HuH-7.5 (cell line): ENCODE measurements at places on chromosomes 11 and 22.
A peak's percentile ranks its signal among the peaks of the same experiment; 100 is the strongest.

DNA sequence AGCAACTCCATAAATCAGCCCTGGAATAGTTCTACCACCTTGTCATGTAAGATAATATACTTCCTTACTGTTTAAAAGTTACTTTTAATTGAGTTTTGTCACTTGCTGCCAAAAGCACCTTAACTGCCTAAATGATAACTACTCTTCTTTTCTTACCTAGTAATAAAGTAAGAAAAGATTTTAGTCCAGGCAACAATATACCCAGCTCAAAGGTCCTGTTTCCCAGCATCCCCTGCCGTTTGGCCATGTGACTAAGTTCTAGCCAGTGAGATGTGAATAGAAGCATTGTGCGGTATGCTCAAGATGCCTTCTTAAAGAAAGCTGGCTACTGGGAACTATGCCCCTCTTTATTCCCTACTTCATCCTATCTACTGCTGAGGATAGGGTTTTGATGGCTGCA, 39.4 kb upstream of the CCDC34 start:
- DNase-seq = no peak

- DNase-seq = no peak
Measured at GRCh38 chr22:46586531-46587011, 33.6 kb upstream of the GRAMD4 start.

DNA sequence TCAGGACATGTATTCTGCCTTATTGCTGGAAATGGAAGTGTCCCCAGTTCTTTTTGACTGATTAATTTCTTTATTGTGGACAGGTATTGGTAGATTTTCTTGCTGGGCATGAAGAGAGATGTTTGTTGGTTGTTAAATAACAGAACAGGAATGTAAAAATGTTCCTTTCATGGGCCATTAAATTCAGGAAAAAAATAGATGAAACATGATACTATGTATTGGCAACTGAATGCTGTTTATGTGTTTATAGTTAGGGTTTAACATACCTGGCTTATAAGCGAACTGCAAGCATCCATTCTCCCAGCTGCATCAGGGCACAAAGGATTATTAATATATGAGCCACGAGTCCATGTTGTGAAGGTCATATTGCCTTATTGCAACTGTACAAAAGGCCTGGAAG, 368.5 kb downstream of the NELL1 start:
- DNase-seq = no peak

GRCh38 chr11:7564803-7565202, 51.0 kb downstream of the PPFIBP2 start:
- no peak for DNase-seq

DNA sequence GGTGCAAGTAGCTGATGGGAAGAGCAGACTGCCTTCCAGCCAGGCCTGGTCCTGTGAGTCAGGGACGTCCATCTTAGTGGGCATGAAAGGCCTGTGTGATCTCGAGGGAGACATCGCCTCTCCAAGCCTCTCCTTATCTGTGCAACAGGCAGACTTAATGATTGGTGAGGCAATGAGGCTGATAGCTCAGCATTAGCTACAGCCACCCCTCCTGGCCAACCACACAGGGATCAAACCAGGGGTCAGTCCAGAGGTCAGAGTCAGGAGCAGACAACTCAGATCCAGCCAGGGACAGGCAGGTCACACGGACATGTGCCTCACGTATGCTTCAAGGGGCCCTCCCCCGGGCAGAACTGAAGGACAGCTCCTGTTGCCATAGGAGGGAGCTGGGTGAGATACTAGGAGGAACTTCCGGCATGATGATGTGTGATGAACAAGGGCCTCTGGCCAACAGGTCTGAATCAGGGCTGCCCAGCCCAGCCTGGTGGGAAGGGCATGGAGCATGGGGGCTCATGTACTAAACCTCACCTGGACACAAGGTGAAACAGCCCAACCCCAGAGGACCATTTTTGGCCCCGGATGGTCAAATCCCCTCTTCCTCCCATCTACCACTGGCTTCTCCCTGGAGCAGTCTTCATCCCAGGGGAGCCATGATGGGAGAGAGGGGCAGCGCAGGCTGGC, 2.8 kb upstream of the APOC3 start:
- peak; percentile 63 for DNase-seq

DNA sequence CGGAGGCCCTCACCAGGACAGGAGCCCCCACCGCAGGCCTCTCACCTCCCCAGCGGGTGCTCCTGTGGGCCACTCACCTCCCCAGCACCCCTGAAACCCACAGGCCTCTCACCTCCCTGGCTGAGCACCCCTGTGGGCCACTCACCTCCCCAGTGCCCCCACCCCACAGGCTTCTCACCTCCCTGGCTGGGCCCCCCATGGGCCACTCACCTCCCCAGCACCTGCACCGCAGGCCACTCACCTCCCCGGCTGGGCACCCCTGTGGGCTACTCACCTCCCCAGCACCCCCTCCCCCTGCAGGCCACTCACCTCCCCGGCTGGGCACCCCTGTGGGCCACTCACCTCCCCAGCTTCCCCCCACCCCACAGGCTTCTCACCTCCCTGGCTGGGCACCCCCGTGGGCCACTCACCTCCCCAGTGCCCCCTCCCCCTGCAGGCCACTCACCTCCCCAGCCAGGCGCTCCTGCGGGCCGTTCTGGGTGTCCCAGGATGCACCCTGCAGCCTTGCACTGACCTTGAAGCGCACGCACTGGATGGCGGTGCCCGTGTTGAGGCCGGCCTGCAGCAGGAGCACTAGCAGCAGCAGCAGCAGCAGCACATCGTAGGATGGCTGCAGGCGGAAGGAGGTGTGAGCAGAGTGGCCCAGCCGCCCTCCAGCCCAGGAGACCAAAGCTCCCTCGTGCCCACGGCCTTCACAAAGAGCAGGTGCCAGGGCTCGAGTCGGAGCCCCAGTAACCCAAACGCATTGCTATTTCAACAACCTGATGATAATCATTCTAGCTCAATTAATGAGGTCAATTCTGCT, 5.7 kb upstream of the TTLL8 start:
- no peak for DNase-seq

- DNase-seq = no peak
Measured at GRCh38 chr22:49730656-49731055, 97.0 kb downstream of the BRD1 start.

- no peak for DNase-seq
Measured at GRCh38 chr11:100903284-100903683, 216.2 kb downstream of the ARHGAP42 start.

GRCh38 chr22:49748514-49748913, 79.2 kb downstream of the BRD1 start:
- no peak for DNase-seq

- peak; percentile 99 for DNase-seq
Measured at GRCh38 chr11:61871158-61871597, 20.2 kb downstream of the FADS3 start.

GRCh38 chr11:8989453-8989852, 14.3 kb downstream of the NRIP3 start:
- no peak for DNase-seq

- DNase-seq = no peak
Measured at GRCh38 chr22:17578136-17578754, 14.9 kb downstream of the SLC25A18 start.

DNA sequence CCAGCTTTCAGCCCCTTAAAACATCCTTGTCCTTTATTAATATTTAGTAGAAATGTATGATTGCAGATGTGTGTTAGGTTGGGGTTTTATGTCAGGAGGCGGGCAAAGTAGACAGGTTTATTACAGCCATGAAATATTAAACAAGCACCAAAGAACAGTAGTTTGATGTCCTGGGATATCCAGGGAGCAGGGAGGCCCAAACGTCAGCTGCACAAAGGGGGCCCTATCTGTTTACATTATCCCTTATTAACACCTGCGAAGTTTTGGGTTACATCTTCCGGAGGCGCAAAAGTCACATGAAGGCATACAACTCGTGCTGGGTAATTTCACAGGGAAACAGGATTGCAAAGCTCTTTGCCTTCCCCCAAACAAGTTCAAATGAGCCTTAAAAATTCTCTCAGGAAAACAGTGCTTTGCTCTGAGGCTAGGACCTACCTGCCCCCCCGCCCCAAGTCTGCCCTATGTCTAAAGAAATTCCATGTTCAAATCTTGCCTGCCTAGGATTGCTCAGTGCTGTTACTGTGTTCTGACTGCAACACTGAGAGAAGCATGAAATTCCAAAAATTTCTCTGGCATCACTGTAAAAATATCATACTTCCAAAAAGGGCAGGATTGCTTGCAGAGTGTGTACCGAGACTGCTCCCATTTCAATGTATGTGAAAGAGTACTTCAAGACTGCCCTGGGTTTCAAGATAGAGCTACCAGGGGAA, 8.9 kb downstream of the MN1 start:
- no peak for DNase-seq
